ENCODE measurements at places on chromosomes 4 and X. TPM values are rescaled to one million over a fixed set of nuclear protein-coding genes. Genes with fewer than 3 reads are reported as not detected.

SHISA3 gene
- total RNA-seq = not detected

GRCh38 chrX:39421006-39421405 is 619.7 kb downstream of the MID1IP1 start:
- no peaks in the 10 kb centered on the region for H3K36me3 ChIP-seq
- H3K4me3 ChIP-seq = no peak overlapping the region
- no peaks in the 10 kb centered on the region for H3K27me3 ChIP-seq
- H3K4me1 ChIP-seq = peaks cover 6% of the 10 kb centered on the region

DNA sequence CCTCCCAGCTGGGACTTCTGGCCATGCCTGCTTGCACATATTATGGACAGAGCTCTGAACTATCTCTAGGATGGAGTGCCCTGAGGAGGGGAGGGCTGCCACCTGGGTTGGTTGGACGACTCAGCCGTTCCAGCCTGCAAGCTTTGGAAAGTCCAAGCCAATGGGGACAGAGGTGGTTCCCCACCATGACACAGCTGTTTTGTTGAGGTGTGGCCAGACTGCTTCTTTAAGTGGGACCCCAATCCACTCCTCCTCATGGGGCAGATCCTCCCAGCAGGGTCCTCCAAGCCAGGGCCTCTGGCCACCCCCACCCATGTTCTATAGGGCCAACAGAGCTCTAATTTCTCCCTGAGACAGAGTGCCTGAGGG is 22.7 kb downstream of the F8A3 start:
- no peaks in the 10 kb centered on the region for H3K36me3 ChIP-seq
- H3K4me3 ChIP-seq = no peak overlapping the region
- no peaks in the 10 kb centered on the region for H3K4me1 ChIP-seq
- H3K27ac ChIP-seq = no peak overlapping the region
- no peak for DNase-seq

GRCh38 chrX:149433051-149433450 is 72.1 kb downstream of the IDS start:
- no peaks in the 10 kb centered on the region for H3K4me1 ChIP-seq
- no peaks in the 10 kb centered on the region for H3K36me3 ChIP-seq
- no peak for DNase-seq
- no peak overlapping the region for H3K27ac ChIP-seq
- no peaks in the 10 kb centered on the region for H3K27me3 ChIP-seq
- H3K4me3 ChIP-seq = no peak overlapping the region

GRCh38 chr4:174275101-174275500 is 8.4 kb downstream of the FBXO8 start:
- peaks cover 2% of the 10 kb centered on the region for H3K4me1 ChIP-seq
- no peaks in the 10 kb centered on the region for H3K36me3 ChIP-seq
- H3K27ac ChIP-seq = no peak overlapping the region
- no peak overlapping the region for H3K4me3 ChIP-seq
- DNase-seq = no peak

DNA sequence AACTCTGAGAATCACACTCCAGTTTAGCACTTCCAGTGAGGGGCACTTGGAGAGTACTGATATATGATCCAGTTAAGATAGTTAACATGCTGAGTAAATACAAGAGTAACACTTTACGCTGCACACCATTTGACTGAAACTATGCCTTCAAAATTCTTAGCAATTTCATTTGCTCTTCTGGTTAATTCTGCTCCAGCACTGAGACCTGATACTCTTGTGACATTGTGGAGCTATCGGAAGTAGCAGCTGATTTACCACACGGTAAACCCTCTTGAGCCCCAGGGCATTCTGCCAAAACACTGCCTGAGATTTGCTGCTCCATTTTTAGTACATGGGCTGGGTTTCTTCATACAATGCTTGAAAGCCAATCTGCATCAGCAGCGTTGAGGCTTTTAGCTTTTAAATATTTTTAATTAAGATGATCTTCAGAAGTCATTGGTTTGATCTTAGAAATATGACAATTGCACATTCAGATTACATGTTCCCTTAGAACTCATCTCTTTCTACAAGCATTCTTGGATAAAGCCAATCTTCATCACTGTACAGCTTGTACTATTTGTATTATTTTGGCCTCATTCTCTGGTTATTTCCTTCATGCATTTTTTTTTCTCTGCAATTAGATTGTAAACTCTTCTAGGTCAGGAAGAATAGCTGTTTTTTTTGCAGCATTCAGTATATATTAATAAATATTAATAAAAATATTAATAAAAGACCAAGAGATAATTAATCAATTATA is 67.8 kb upstream of the ETNPPL start:
- H3K27ac ChIP-seq = no peak overlapping the region
- H3K36me3 ChIP-seq = no peaks in the 10 kb centered on the region
- H3K4me3 ChIP-seq = no peak overlapping the region
- DNase-seq = no peak
- no peaks in the 10 kb centered on the region for H3K4me1 ChIP-seq

DNA sequence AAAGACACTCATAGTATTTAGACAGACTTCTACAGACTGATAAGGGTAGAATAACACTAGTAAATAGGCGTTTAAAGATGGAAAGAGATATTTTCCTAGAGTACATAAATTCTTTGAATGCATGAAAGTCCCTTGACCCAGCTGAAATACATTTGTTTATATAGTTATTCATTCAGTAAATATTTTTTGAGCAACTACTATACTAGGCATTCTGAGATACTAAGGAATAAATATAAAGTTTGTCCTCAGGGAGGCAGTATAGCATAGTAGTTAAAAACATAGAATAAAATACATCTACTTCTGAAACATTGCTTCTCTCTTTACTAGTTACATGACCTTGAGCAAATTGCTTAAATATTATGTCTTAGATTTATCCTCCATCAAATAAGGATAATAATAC is 27.4 kb downstream of the HMGN5 start:
- H3K4me1 ChIP-seq = no peaks in the 10 kb centered on the region
- H3K36me3 ChIP-seq = no peaks in the 10 kb centered on the region
- DNase-seq = no peak
- no peak overlapping the region for H3K27ac ChIP-seq
- H3K4me3 ChIP-seq = no peak overlapping the region

- no peak for DNase-seq
- H3K4me1 ChIP-seq = no peaks in the 10 kb centered on the region
- no peaks in the 10 kb centered on the region for H3K27me3 ChIP-seq
- no peaks in the 10 kb centered on the region for H3K36me3 ChIP-seq
Measured at GRCh38 chr4:3031357-3032082, 42.8 kb downstream of the HTT-AS start.

- no peak overlapping the region for H3K27ac ChIP-seq
- no peaks in the 10 kb centered on the region for H3K4me1 ChIP-seq
- H3K27me3 ChIP-seq = no peaks in the 10 kb centered on the region
- H3K4me3 ChIP-seq = no peak overlapping the region
Measured at GRCh38 chrX:30495468-30495867, 82.1 kb downstream of the TASL start.

- H3K36me3 ChIP-seq = no peaks in the 10 kb centered on the region
- H3K4me3 ChIP-seq = no peak overlapping the region
- no peak for DNase-seq
- peaks cover 4% of the 10 kb centered on the region for H3K27me3 ChIP-seq
- H3K27ac ChIP-seq = no peak overlapping the region
Measured at GRCh38 chr4:36587909-36588472, 306.6 kb downstream of the DTHD1 start.

DNA sequence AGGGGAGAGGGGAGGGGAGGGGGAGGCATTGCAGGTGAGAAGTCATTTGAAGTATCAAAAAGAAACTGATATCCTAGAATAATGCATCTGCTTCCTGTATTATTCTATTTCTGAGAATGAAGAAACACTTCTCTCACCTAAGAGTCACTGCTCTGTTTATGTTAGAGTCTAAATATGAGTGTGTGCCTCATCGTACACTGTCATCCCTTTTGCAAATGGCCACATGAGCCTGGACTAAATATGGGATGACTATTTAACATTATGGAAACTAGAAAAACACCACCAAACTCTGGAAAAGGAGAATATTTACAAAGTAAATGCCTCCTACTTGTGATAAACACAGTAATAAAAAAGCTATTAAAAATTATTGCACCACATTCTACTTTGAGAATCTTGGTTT is 146.4 kb upstream of the NOCT start:
- no peaks in the 10 kb centered on the region for H3K27me3 ChIP-seq
- no peak for DNase-seq
- no peaks in the 10 kb centered on the region for H3K4me1 ChIP-seq
- no peak overlapping the region for H3K4me3 ChIP-seq

GRCh38 chr4:87092389-87093141 is 127.9 kb downstream of the KLHL8 start:
- no peak overlapping the region for H3K27ac ChIP-seq
- H3K27me3 ChIP-seq = no peaks in the 10 kb centered on the region
- H3K36me3 ChIP-seq = peaks cover 26% of the 10 kb centered on the region
- no peak overlapping the region for H3K4me3 ChIP-seq

SLC4A4 gene
- 1.5 TPM for total RNA-seq

- H3K36me3 ChIP-seq = no peaks in the 10 kb centered on the region
- no peaks in the 10 kb centered on the region for H3K27me3 ChIP-seq
- H3K4me3 ChIP-seq = no peak overlapping the region
- no peak overlapping the region for H3K27ac ChIP-seq
Measured at GRCh38 chrX:141439651-141440050, 144.9 kb downstream of the SPANXA1 start.

MAGEA9B gene
- total RNA-seq = not detected

GRCh38 chrX:40105835-40106675 is 8.3 kb upstream of the BCOR start:
- no peaks in the 10 kb centered on the region for H3K36me3 ChIP-seq
- H3K27me3 ChIP-seq = no peaks in the 10 kb centered on the region
- H3K27ac ChIP-seq = peak overlapping the region; percentile 49
- H3K4me3 ChIP-seq = peak overlapping the region; percentile 71
- peak; percentile 65 for DNase-seq
- peaks cover 32% of the 10 kb centered on the region for H3K4me1 ChIP-seq

DNA sequence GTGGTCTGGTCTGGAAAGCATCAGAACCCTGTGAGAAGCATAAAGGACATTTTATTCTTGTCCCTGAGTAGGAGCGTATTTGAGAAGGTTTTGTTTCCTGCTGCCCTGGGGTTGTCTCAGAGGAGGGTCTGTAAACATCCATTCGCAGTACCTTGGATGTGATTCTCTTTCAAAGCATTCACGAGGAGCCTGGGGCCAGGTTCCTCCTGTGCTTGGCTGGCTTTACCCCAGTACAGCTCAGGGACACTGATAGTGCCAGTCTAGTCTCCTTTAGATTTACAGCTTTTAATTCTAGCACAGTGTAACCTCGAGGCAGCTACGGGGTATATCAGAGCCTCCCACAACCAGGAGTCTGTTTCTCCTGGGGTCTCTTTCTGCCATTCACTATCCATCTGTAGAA is 2.7 kb downstream of the CLRN2 start:
- H3K27ac ChIP-seq = no peak overlapping the region
- no peak overlapping the region for H3K4me3 ChIP-seq
- no peaks in the 10 kb centered on the region for H3K4me1 ChIP-seq
- DNase-seq = no peak
- H3K36me3 ChIP-seq = no peaks in the 10 kb centered on the region
- H3K27me3 ChIP-seq = peaks cover 8% of the 10 kb centered on the region

- no peak for DNase-seq
- no peaks in the 10 kb centered on the region for H3K27me3 ChIP-seq
- H3K4me1 ChIP-seq = no peaks in the 10 kb centered on the region
- H3K4me3 ChIP-seq = no peak overlapping the region
Measured at GRCh38 chr4:72900952-72901351, 168.6 kb downstream of the COX18 start.

DNA sequence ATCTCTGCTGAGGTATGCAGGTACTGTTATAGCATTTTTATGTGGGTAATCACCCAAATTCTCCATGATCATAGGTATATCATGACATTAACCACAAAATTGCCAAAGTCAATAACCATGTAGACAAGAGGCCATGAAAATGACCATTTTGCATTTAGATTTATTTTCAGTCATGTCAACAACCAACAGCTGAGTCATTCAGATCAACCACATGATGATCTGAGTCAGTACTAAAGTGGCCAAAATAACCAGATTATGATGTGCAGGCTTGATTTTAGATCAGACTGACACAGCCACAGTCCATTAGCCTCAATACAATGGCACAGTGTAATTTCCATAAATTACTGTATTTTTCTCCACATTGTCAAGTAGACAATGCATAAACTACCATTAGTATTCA is 240.5 kb downstream of the GRIA3 start:
- no peaks in the 10 kb centered on the region for H3K27me3 ChIP-seq
- no peak overlapping the region for H3K4me3 ChIP-seq
- no peak for DNase-seq
- no peaks in the 10 kb centered on the region for H3K4me1 ChIP-seq
- H3K27ac ChIP-seq = no peak overlapping the region
- no peaks in the 10 kb centered on the region for H3K36me3 ChIP-seq

CEP135 gene
- 21.7 TPM for total RNA-seq

GRCh38 chrX:151151665-151152267 is 24.6 kb upstream of the GPR50 start:
- no peak for DNase-seq
- no peaks in the 10 kb centered on the region for H3K36me3 ChIP-seq
- H3K4me1 ChIP-seq = no peaks in the 10 kb centered on the region
- H3K4me3 ChIP-seq = no peak overlapping the region

DNA sequence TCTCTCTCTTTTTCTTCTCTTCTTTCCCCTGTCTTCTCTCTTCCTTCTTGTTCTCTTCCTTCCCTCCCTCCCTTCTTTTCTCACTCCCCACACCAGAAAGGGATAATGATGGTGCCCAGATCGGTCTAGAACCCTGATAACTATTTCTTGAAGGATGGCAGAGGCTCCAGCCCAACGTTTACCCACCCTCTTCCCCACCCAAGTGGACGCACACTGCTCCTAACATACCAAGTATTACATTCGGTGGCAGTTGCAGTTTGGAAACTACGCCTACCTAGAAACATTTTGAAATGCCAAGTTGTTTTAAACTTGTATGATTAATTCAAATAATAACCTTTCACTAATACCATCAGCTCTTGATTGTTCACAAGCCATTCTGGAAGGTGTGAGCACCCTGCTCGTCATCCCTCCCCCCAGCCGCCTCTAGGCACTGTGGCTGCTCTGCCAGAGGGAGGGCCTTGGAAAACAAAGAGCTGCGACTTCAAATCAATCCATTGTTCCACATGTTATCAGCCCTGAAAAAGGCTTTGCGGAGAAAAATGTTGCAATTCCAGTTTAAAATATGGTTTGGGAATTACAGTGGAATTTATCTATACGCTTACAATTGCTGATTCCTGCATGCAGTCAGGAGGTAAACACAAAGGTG is 1017.5 kb upstream of the TENM3 start:
- no peak overlapping the region for H3K4me3 ChIP-seq
- no peak for DNase-seq
- H3K4me1 ChIP-seq = no peaks in the 10 kb centered on the region
- H3K27ac ChIP-seq = no peak overlapping the region
- no peaks in the 10 kb centered on the region for H3K27me3 ChIP-seq

- H3K27ac ChIP-seq = no peak overlapping the region
- no peak for DNase-seq
- H3K4me1 ChIP-seq = no peaks in the 10 kb centered on the region
- no peak overlapping the region for H3K4me3 ChIP-seq
- no peaks in the 10 kb centered on the region for H3K27me3 ChIP-seq
Measured at GRCh38 chrX:102840871-102841705, 96.0 kb upstream of the RAB40AL start.

GRCh38 chrX:13253223-13253622 is 66.6 kb downstream of the ATXN3L start:
- no peak overlapping the region for H3K4me3 ChIP-seq
- no peaks in the 10 kb centered on the region for H3K27me3 ChIP-seq
- H3K4me1 ChIP-seq = no peaks in the 10 kb centered on the region
- DNase-seq = no peak
- no peaks in the 10 kb centered on the region for H3K36me3 ChIP-seq

GCNA gene
- total RNA-seq = 5.6 TPM
